ENCODE measurements at places on chromosomes 12 and 14.
A peak's percentile ranks its signal among the peaks of the same experiment; 100 is the strongest.

GRCh38 chr12:113245695-113246477 is 24.6 kb downstream of the TPCN1 start:
- DNase-seq = no peak

DNA sequence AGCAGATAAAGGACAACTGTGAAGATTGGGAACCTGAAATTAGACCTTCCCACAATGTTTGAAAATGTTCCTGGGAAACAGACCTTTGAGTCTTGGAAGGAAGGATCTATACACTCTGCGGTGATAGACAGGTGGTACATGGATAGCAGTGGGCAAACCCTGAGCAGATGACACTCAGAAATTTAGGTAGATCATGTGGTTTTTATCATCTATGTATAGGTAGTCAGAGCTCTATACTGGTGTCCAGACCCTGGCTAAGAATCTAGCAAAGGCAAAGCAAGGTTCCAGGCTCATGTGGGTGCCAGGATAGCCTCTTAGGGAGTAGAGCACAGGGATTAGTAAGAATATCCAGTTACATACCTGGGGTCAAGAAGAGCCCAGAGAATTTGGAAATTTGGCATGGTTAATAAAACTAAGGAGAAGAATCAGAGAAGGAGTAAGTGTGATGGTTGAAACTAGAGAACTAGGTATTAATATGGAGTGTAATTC is 331.2 kb upstream of the FBXO33 start:
- no peak for DNase-seq

DNA sequence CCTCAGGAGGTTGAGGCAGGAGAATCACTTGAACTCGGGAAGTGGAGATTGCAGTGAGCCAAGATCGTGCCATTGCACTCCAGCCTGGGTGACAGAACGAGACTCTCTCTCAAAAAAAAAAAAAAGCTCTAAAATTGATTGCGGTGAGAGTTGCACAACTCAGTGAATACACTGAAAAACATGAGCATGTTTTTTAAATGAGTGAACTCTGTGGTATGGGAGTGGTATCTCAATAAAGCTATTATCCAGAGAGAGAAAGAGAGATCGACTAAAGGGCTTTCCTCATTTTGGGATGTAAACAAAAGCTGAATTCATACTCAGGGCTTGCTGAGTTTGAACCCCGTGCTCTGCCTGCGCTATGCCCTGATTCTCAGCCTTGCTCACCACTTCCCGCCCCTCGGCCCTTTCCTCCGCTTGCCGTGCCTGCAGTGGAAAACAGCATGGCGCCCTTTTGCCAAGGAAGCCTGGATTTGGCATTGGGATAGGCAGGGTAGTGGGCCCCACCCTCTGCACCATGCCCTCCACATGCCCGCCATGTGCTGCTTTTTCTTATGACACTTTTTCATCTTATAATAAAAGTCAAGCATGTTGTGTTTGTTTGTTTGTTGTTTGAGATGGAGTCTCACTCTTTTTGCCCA is 102.5 kb downstream of the LGMN start:
- no peak for DNase-seq

GRCh38 chr12:66662729-66663128 is 16.1 kb downstream of the GRIP1 start:
- no peak for DNase-seq

GRCh38 chr14:25010471-25010870 is 39.5 kb downstream of the STXBP6 start:
- DNase-seq = no peak

GRCh38 chr14:102088012-102088792 is 1.4 kb upstream of the HSP90AA1 start:
- peak; percentile 61 for DNase-seq

DNA sequence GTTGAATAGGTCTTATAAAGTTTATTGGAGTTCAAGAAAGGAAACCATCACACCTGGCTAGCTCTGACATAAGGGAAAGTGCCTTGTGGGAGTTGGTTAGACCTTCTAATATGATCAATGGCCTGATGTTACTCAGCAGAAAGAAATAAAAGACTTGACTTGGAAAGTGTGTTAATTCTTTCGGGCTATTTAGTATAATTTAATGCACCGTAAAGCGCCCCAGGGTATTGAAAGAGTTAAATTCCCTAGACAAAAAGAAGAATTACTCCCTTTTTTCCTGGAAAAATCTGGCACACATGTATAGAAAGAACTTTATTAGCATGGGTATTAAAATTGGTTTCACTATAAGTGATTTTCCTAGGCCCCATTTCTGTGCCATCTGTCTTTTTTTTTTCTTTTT is 1125.7 kb upstream of the FLRT2 start:
- no peak for DNase-seq

- DNase-seq = peak; percentile 59
Observed at GRCh38 chr12:57865084-57865751, 18.7 kb upstream of the CTDSP2 start.

GRCh38 chr12:25121916-25122315 is 73.0 kb downstream of the DNAI7 start:
- DNase-seq = no peak

DNA sequence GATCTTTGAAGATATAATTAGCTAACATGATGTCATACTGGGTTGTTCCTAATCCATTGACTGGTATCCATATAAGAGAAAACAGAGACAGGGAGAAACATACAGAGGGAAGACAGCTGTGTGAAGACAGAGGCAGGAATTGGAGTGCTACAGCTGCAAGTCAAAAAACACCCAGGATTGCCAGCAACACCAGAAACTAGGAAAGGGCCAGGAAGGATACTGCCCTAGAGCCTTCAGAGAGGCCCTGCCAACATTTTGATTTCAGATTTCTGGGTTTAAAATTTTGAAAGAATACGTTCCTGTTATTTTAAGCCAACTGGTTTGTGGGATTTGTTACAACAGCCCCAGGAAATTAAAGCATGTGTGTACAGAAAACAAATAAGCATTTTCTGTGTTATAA is 473.7 kb upstream of the FLRT2 start:
- DNase-seq = no peak

- DNase-seq = no peak
Observed at GRCh38 chr14:91888641-91889476, 21.5 kb upstream of the TC2N start.

DNA sequence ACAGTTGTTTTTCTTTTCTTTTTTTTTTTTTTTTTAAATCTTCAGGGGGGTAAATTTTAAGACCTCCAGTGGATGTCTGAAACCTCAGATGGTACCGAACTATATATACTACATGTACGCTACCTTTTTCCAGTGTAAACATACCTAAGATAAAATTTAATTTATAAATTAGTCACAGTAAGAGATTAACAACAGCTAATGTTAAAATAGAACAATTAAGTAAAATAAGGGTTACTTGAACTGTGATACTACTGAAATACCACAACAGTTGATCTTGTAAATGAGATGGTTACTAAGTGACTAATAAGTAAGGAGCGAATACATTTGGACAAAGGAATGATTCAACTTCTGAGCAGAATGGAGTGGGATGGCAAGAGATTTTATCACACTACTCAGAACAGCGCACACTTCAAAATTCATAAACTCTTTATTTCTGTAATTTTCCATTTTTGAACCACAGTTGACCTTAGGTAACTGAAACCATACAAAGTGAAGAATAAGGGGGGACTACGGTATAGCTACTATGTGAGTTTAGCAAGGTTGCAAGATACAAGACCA is 80.5 kb upstream of the PCED1B start:
- no peak for DNase-seq

GRCh38 chr14:20580242-20580641 is 7.6 kb downstream of the RNASE11 start:
- no peak for DNase-seq

DNA sequence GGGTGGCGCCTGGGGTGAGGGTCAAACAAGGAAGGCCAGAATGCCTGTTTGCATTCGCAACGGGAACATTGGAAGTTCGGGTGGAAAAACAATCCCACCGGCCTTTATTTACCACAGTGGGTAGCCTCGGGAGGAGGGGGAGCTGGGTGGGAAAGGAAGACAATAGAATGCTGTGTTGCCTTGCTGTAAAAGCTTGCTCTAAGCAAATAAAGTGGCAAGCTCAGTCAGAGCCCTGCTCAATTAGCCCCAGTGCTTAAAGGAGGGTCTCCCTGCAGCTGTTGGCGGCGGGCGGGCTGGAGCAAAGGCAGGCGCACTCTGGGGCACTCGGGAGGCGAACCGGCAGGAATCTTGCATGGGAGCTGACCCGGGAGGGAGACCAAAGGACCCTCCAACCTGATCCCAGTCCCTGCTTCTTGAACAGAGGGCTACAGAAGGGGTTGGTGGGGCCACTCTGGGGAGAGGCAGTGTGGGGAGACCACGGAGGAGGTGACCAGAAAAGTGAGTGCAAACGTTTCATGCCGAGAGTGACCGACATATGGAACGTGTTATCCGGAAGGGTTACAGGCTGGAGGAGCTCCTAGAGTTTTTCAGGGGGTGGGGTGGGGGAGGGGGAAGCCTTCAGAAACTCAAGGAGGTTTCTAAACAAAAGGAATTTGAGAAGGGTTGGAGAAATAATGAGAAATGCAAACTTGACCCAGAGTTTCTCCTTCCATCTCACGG is 48.5 kb downstream of the NTF3 start:
- DNase-seq = no peak

DNA sequence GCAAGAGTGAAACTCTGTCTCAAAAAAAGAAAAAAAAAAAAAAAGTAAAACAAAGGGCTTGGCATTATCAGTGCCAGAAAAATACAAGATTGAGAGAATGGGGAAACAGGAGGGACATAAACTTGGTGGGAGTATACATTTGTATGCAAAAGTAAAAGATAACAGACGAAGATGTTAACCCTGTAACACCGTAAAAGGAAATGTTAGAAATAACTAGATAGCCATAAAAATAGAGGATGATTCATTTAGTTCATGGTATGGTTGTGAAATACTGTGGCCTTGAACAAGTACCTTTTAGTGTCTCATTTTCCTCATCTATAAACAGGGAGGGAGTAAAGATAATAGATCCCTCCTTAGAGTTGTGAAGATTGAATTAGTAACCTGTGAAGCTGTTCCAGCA is 33.3 kb downstream of the ATP2A2 start:
- DNase-seq = no peak

GRCh38 chr14:27242874-27243273 is 645.0 kb upstream of the NOVA1 start:
- DNase-seq = no peak

GRCh38 chr12:67742461-67742860 is 93.9 kb downstream of the DYRK2 start:
- DNase-seq = no peak

DNA sequence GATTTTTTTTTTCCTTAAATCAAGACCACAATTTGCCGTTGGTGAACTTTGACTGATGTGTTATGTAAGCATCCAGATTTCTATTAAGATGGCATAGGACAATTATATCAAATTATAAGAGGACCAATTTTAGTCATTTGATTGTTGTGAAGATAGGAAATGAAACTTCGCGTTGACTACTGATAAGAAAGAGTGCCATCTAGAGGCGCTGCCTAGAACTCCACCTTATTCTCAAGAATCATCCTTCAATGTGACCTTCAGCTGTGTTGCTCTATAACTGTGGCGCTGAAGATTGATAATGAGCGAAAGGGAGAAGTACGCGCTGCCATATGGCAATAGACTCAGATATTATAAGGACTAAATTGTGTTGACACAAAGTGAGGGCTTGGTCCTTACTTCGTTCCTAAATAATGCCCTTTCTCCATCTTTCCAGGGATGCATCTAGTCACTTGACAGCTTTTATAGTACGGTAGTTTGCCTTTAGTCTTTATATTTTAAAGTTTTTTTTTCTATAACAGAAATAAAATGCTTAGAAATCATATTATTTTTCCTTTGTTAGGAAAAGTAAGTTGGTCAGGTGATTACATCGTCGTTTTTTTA is 350.8 kb upstream of the STXBP6 start:
- DNase-seq = no peak

DNA sequence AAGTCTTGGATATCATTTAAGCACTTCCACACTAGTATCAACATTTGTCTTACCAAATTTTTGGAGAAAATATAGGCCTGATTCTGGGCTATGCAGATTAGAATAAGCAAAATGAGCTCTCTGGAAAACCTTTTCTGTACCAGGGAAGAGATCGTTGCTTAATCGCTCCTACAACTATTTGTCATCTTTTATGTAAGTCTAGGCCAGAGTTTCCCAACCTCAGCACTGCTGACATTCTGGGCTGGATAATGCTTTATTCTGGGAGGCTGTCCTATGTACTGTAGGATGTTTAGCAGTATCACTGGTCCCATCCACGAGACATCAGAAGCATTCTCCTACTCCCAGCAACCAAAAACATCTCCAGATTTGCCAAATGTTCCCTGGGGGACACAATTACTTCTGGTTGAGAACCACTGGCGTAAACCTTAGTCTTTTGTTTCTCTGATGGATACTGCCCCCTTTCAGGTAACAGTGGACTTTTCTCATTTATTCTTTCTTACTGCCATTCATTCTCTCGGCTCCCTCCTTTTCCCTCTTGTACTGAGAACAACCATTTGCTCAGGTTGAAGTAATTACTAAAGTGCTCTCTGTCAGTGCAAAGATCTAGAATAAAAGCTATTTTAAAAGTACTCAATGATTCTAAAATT is 316.9 kb upstream of the E2F7 start:
- no peak for DNase-seq

- DNase-seq = no peak
Observed at GRCh38 chr14:68948686-68949600, 30.2 kb downstream of the ACTN1 start.

DNA sequence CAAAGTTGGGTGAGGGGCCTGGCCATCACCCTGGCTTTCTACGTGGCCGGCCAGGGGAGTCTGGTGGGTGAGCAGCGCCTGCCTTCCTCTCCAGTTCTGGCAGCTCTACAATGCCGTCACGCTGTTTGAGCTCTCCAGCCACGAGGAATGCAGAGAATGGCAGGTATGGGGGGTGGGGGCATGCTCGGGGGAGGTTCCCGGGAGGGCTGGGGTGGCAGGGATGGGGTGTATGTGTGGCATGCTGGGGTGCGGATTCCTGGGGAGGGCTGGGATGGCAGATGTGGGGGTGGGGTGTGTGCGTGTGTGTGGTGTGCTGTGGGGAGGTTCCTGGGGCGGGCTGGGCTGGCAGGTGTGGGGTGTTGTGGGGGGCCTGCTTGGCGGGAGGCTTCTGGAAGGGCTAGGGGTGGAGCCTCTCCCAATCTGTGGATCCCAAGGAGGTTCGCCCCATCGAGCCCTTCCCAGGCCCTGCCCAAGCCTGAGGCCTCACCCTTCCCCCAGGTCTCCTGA is 18.5 kb downstream of the RHOF start:
- no peak for DNase-seq

DNA sequence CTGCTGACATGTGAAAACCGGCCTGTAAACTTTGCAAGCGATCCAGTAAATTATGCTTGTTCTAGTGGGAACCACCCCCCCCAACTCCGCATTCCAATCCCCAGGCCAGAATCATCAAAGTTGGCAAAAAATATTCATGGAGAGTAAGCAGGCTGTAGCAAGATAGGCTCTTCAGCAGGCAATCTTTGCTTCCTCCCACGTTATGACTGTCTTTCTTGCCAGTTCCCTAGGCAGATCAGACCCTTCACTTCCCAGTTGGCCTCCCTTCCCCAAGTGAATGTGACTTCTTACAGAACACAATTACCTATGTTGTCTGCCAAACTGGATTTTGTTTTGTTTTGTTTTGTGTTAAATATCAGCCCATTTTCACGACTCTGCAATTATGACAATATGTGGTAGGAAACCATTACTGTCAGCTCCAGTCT is 1.2 kb upstream of the PTGER2 start:
- no peak for DNase-seq

GRCh38 chr14:94614802-94615201 is 2.6 kb downstream of the SERPINA3 start:
- no peak for DNase-seq
